Mesothelial cell of epicardium (in vitro differentiated cells): ENCODE measurements at places on chromosomes 5 and 9. TPM values are rescaled to one million over a fixed set of nuclear protein-coding genes. Genes with fewer than 3 reads are reported as not detected.

Gene TNFSF8
- not detected in 3 replicates for total RNA-seq

DNA sequence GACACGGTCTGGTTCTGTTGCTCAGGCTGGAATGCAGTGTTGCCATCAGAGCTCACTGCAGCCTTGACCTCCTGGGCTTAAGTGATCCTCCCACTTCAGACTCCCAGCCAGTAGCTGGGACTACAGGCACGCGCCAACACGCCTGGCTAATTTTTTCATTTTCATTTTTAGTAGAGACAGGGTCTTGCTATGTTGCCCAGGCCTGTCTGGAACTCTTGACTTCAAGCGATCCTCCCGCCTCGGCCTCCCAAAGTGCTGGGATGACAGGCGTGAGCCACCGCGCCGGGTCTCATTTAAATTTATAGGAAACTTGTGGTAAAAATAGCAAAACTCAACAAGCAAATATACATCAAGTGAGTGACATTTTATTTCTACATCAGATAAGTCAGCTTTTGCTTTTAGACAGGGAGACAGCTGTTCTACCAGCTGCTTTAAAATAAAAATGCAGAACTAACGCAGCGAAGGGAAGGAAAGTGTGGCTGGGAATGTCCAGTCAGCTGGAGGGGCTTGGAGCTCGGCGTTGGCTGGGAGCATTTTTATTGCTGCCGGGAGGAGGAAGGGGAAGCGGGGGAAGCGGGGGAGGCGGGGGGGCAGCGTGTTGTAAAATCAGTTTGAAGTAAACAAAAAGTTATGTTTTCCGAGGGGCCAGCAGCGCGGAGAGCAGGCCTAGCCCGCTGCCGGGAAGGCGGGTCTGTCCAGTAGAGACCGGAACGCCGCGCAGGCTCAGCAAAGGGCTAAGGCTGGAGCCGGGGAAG is 707 bp upstream of the ZFYVE16 start:
- H3K4me3 ChIP-seq = peak overlapping the region; percentile 91
- H3K27ac ChIP-seq = peak overlapping the region; percentile 99
- no peaks in the 10 kb centered on the region for H3K36me3 ChIP-seq

- peak overlapping the region; percentile 30 for H3K27ac ChIP-seq
- H3K36me3 ChIP-seq = peaks cover 12% of the 10 kb centered on the region
- peaks cover 34% of the 10 kb centered on the region for H3K4me1 ChIP-seq
- DNase-seq = peak; percentile 35
Measured at GRCh38 chr5:375921-376798, 54.6 kb downstream of the AHRR start.

Gene ACTBL2
- total RNA-seq = 0.07 TPM in 2 of 3 replicates, not detected in the other

Gene PCDHB6
- 1.8 to 2.1 TPM (median 2.1 TPM) in 3 replicates for total RNA-seq

GRCh38 chr9:76150013-76150412 is 244.2 kb downstream of the RFK start:
- H3K4me1 ChIP-seq = peaks cover 2% of the 10 kb centered on the region
- H3K36me3 ChIP-seq = no peaks in the 10 kb centered on the region
- DNase-seq = no peak
- no peak overlapping the region for H3K27ac ChIP-seq

- no peaks in the 10 kb centered on the region for H3K27me3 ChIP-seq
- no peak overlapping the region for H3K27ac ChIP-seq
- H3K36me3 ChIP-seq = peaks cover 4% of the 10 kb centered on the region
- no peaks in the 10 kb centered on the region for H3K4me1 ChIP-seq
Measured at GRCh38 chr9:17319864-17320263, 185.0 kb downstream of the CNTLN start.

DNA sequence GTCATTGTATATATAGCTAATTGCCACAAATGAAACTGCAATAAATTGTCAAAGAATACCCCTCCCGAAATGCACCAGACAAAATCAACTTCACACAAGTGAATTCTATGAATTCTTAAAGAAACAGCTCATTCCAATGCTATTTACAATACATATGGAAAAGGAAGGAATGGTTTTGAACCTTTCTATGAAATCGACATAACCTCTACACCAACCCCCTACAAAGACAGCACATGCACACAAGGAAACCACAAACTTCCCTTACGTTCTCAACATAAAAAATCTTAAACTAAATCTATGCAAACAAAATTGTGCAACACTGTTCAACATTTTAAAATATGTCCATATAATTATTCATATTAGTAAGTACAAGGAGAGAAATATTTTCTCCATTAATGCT is 39.2 kb downstream of the MARCHF11 start:
- H3K27me3 ChIP-seq = no peaks in the 10 kb centered on the region
- no peak overlapping the region for H3K4me3 ChIP-seq
- H3K36me3 ChIP-seq = no peaks in the 10 kb centered on the region
- no peak for DNase-seq

DNA sequence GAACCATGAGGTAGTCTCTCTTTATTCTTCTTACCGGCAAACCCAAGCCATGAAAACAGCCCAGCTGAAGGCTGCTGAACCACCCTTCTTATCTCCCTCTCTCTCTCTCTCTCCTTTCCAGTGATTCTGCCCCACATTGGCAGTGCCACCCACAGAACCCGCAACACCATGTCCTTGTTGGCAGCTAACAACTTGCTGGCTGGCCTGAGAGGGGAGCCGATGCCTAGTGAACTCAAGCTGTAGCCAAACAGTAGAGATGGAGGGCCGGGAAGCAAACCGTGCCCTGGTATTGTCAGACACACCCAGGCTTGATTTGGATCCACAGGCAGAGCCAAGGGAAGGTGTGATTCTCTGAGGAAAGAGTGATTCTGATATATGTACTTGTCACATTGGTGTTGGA is 14.0 kb downstream of the GRHPR start:
- H3K27me3 ChIP-seq = no peaks in the 10 kb centered on the region
- H3K4me3 ChIP-seq = no peak overlapping the region
- H3K27ac ChIP-seq = no peak overlapping the region
- peaks cover 22% of the 10 kb centered on the region for H3K36me3 ChIP-seq
- no peaks in the 10 kb centered on the region for H3K4me1 ChIP-seq
- DNase-seq = no peak

- DNase-seq = no peak
- no peak overlapping the region for H3K27ac ChIP-seq
- H3K27me3 ChIP-seq = no peaks in the 10 kb centered on the region
- H3K36me3 ChIP-seq = no peaks in the 10 kb centered on the region
- peaks cover 19% of the 10 kb centered on the region for H3K4me1 ChIP-seq
Measured at GRCh38 chr9:124652615-124653393, 118.3 kb downstream of the NR6A1 start.

- peaks cover 6% of the 10 kb centered on the region for H3K27me3 ChIP-seq
- DNase-seq = no peak
- no peaks in the 10 kb centered on the region for H3K4me1 ChIP-seq
- no peaks in the 10 kb centered on the region for H3K36me3 ChIP-seq
- H3K27ac ChIP-seq = no peak overlapping the region
Measured at GRCh38 chr5:169421677-169422076, 120.7 kb upstream of the SLIT3 start.

GRCh38 chr5:1511651-1512540 is 11.9 kb downstream of the LPCAT1 start:
- H3K4me1 ChIP-seq = peaks cover 30% of the 10 kb centered on the region
- H3K36me3 ChIP-seq = peaks cover 19% of the 10 kb centered on the region
- no peak overlapping the region for H3K4me3 ChIP-seq
- peak; percentile 15 for DNase-seq
- no peaks in the 10 kb centered on the region for H3K27me3 ChIP-seq
- H3K27ac ChIP-seq = no peak overlapping the region

DNA sequence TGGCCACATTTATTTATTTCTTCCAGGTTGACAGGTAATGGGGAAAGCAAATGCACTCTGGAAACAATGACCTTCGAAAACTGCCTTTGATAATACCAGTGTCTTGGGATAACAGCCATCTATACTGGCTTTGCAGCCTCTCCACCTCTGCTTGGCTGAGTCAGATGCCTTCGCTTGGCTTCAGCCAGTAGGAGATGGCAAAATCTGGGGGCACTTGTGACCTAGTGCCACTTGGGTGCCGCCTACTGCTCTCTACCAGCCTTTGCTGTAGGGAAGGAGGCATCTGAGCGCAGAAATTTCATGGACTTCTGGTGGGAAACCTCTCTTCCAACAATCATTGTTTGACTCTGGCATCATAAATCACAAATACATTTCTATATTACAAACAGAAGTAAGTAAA is 21.8 kb downstream of the FYB1 start:
- no peaks in the 10 kb centered on the region for H3K36me3 ChIP-seq
- H3K27ac ChIP-seq = peak overlapping the region; percentile 70
- peaks cover 78% of the 10 kb centered on the region for H3K4me1 ChIP-seq
- H3K4me3 ChIP-seq = no peak overlapping the region
- no peaks in the 10 kb centered on the region for H3K27me3 ChIP-seq

DNA sequence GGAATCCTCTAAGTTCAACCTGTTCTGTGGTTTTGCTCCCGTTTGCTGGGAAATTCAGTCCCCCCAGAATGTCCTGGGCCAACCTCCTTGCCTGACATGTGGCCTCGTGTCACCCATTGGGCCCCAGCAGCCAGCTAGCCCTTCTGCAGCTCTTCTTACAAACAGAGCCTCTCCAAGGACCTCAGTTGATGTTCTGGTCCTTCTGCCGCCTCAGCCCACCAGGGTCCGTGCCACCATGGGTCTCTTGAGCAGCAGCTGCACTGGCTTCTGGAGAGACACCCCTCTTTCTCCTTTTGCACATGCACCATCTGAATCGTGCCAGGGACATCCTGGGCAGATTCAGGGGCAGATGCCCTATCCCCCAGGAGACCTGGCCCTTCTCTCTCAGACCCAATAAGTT is 85.0 kb downstream of the LMX1B start:
- peaks cover 33% of the 10 kb centered on the region for H3K4me1 ChIP-seq
- no peaks in the 10 kb centered on the region for H3K36me3 ChIP-seq
- H3K27me3 ChIP-seq = peaks cover 43% of the 10 kb centered on the region
- DNase-seq = no peak
- no peak overlapping the region for H3K4me3 ChIP-seq
- H3K27ac ChIP-seq = no peak overlapping the region

DNA sequence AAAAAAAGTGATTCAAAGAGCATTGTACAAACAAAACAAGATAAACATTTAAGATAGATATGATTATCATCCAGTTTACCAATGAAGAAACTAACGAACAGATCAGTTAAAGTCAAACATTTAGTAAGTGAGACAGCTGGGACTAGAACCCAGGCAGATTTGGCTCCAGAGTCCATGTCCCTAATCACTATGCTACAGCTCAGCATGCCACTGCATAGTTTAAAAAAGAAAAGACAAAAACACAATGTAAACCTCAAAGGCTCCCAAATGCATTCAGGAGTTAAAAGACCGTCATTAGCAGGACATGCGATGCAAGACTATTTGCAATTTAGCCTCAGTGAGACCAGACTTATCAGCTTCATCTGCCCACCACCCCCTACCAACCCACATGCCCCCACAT is 36.8 kb downstream of the DENND1A start:
- H3K4me3 ChIP-seq = no peak overlapping the region
- no peaks in the 10 kb centered on the region for H3K4me1 ChIP-seq
